ENCODE measurements at places on chromosomes 1 and 21.

DNA sequence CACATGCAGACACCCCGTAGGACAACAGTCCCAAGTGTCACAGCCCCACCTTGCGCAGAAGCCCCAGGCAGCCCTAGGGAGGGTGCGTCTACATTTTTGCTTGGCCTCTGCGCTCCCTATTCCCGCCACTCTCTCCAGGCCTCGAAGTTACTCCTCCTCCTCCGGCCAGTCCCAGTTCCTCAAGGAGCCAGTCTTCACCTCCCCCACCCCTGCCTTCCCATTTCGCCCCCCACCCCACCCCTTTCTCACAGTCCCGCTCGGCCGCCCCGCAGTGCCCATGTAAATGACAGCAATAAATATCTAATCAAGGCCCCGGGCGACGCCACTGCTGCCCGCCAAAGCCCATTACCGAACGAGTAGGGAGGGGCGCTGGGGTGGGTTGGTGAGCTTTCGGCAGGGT lies 3.2 kb downstream of the DMBX1 start:
- DNase-seq = no peak

GRCh38 chr1:87278825-87279535 lies 49.7 kb upstream of the LMO4 start:
- no peak for DNase-seq

DNA sequence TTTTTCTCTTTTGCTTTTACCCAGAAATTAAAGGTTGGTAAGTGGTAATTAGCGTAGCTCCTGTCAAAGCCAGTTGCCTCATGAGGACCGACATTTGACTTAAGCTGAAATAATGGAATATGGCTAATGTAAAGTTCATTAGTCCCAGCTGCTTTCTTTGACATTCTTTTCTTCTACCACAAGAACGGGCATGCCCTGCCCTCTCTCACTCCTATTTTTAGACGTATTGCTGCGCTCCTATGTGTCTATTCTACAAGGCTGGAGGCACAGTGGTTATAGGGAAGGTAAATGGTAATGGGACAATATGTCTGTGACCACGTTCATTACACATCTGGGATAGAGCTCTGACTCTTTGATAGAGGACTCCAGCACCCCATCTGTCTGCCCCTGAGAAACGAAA lies 6.8 kb downstream of the CORT start:
- no peak for DNase-seq

DNA sequence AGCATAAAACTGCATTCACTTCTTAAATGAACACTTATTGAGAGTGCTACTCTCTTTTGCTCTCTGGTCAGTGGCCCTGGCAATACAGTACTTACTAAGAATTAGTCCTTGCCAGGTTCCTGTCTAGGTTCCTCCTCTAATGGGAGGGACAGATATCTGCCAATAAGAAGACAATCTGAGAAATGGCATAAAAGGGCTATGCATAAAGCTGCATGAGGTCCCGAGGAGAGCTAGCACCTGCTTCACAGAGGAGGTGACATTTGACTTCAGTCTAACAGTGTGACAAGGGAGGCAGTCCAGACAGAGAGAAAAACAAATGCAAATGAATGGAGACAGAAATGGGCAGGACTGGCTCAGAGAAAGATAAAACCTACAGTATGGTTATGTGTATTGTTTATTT lies 357.1 kb upstream of the SGIP1 start:
- no peak for DNase-seq

DNA sequence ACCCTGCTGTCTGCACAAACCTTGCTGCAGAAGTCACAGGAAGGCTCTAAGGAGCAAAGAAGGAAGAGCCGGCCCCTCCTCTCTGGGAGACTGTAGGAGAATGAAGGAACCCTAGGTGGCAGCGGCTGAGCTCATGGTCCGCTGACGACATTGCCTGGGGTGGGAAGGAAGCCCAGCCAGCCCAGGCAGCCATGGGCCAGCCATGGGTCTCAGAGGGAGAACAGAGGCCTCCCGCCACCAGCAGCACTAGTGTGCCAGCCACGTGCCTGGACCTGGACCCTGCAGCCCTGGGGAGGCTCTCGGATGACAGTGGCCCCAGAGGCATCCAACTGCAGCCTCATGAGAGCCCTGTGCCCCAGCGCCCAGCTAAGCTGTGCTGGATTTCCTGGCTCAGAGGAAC lies 49.2 kb upstream of the POFUT2 start:
- no peak for DNase-seq

GRCh38 chr1:169925505-169926482 lies 32.1 kb upstream of the SCYL3 start:
- DNase-seq = no peak

GRCh38 chr21:33854604-33855003 lies 61.0 kb downstream of the ATP5PO start:
- no peak for DNase-seq

DNA sequence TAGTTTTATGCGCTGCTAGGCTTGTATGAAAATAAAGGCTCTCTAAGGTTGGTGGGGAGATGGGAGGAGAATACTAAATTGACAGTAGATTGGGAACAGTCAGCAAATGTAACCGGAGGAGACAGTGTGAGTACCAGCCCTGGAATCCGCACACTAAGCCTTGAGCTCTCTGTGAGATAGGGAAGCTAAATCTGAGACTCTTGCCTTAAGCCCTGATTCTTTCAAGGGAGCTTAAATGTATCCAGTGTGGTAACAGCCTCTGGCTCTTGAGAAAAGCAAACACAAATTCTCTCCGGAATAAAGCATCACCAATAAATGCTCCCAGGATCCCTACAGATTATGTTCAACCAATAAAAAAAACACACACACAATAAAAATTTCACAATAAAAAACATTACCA lies 33.0 kb upstream of the PDPN start:
- DNase-seq = no peak

DNA sequence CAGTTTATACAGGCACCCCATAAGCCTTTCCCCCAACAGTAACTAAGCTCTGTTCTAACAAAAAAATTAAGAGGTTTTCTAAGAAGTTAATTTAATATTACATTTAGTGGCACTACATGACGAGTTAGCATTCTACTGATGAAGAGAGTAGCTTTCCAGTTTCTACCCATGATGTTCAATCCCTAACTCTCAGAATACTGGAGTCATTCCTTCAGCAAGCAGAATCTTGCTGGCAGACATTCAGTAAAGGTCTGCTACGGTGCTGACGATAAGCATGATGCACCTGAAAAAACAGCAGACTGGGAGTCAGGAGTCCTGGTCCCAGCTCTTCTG lies 24.5 kb downstream of the SRSF4 start:
- no peak for DNase-seq

GRCh38 chr1:96374076-96374762 lies 347.4 kb upstream of the PTBP2 start:
- no peak for DNase-seq

GRCh38 chr1:176949033-176949662 lies 215.4 kb downstream of the ASTN1 start:
- no peak for DNase-seq

DNA sequence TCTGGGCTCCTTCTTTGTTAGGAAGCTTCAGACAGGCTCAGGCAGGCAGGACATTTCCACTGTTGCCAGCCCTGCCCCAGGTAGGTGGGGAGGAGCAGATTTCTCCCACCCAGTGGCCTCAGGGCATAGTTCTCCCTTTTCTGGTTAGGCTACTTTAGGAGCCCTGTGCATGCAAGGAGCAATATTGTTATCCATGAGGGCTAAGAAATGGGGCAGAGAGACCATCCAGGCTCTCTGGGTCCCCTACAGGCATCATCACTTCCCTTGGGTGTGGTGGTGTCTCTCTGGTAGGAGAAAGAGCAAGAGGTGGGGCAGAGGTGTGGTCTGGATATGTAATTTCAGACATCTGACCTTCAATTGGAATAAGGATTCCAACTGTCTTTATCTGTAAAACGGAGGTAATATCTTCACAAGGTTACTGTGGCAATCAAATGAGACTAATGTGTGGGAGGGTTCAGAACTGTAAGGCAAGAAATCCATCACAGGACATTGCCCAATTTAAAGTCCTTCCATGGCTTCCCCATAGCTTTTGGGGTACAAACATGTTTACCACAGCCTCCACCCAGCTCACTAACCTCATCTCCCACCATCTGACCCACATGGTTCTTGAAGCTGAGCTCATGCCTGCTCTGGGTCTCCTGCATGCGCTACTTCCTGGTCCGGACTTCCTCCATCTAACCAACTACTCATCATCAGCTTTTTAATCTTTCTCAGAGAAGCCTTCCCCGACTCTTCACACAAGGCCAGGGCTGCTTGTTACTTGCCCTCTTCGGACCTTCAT lies 26.1 kb downstream of the PCAT6 start:
- no peak for DNase-seq

DNA sequence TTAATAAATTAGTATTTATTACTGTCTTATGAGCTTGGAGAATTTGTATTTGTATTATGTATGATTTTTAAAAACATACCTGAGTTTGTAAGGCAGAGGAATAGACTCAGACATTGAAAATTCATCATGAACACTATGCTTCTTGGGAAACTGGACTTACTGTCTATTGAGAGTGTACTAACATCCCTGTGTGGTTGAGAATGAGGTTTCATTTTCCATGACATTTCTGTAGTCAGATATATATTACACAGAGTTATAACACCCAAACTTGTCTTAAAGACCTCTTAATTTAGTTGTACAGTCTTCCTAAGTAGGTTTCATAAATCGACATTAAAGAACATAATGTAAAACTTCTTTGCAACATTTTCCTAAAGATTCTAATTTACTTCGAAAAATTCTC lies 30.0 kb downstream of the PPP2R5A start:
- no peak for DNase-seq

GRCh38 chr1:88780485-88780884 lies 96.4 kb downstream of the PKN2 start:
- no peak for DNase-seq

GRCh38 chr1:34406377-34406776 lies 229.7 kb downstream of the C1orf94 start:
- no peak for DNase-seq

GRCh38 chr1:20437640-20438039 lies 48.4 kb downstream of the CAMK2N1 start:
- DNase-seq = no peak

Data from stimulated activated CD8-positive, alpha-beta memory T cell treated with anti-CD3 and anti-CD28 coated beads, Interleukin-12 subunit alpha, Interleukin-12 subunit beta, amount 100 ng/mL, for 1 hour (primary cell).